ENCODE measurements at places on chromosomes 2 and 18.

DNA sequence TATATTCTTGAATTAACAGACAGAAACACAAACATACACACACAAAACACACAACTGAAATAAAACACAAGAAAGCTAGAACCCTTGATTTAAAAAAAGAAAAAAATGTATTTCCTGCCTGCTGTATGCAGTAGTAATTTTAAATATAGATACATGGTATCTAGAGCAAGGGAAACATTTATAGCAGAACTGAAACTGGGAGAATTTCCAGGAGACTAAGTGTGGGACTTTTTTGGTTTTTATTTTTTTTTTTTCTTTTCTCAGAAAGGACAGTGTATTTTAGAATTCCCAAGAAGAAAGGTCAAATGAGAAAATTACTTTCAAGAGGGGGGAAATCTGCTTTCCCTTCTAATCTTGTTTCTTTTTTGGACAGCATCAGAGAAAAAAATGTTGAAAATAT, 558.9 kb upstream of the PKDCC start:
- no peak for DNase-seq

DNA sequence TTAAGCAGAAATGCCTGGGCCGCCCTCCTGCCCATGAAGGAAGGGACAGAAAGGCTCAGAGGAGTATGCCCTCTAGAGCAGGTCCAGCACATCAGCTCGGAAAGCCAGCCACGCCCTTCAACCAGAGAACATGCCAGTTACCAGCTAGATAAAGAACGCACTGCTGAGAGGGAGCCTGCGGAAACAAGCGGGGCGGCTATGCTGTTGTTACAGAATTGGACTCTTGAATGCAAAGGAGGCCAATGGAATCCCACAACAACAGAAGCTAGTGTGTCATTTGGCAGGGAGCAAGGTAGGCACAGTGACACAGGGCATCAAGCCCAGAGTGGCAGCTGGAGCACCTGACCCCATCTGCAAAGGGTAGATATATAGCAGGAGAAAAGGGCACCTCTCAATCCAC, 242.9 kb upstream of the ID2 start:
- no peak for DNase-seq

DNA sequence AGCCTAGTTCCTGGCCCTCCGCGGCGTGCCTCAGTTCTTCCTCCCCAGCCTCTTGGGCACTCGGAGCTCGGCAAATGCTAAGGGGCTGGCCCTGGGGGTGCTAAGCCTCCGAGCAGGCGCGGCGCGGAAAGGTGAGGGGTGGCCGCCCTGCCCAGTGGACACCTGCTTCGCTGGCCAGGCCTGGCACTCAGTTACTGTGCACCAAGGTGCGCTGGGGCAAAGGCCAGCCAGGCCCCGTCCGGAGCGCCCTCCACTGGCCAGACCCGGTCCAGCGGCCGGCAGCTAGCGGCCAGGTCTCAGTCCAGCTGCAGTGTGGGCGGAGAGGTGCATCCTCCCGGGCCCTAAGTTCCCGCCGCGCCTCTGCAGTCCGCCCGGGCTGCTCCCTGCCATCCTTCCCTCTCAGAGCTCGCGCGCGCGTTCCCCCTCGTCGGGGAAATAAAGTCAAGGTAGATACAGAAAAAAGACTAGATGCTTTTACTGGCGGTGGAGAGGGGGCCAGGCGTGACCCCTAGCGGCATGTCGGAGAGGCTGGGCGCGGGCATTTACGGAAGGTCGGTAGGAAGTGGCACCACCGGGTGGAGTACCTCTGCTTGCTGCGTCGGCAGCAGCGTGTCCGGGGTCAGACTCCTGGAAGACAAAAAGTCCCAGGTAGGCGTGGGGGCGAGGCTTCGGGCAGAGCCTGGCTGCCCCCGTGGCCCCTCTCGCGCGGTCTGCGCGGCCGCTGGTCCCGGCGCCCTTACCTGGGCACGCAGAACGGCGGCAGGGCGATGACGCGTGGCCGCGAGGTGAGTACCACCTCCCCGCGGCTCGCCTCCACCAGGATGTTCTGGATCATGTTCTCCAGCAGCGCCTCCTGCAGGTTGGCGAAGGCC, 9.4 kb upstream of the CRYBA2 start:
- DNase-seq = peak; percentile 66

DNA sequence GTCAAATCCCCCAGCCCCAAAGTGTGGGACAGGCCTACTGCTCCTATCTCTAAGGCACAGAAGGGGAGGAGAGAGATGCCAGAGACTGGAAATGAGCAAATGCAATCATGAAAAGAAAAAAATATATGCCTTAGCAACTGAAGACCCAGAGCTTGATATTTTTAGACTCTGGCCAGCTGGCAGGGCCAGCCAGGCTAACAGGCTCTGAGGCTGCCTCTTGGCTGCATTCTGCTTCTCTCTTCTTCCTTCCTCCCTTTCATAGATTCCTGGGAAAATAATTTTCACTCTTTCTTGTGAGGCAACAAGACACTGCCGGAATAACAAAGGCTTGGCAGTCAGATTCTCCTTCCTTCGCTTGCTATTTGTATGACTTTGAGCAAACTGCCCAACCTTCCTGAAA, 209.1 kb downstream of the RAD51AP2 start:
- no peak for DNase-seq

DNA sequence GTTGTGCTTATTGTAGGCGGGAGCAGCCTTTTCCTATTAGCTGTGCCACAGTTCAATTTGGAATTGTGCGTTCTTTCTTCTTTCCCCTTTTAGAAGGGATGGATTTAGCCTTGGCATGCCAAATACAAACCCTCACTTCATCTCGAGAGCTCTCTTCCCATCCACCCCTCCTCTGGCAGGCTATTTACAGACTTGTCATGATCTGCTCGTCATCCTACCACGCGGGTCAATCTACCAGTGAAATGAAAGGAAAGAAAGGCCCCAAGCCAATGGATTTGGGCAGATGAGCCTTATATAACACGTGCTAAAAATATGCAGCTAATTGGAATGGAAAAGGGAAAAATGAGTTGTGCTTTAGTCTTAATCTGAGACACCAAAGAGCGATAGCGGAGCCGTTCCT, 277.5 kb downstream of the PRKCE start:
- no peak for DNase-seq

DNA sequence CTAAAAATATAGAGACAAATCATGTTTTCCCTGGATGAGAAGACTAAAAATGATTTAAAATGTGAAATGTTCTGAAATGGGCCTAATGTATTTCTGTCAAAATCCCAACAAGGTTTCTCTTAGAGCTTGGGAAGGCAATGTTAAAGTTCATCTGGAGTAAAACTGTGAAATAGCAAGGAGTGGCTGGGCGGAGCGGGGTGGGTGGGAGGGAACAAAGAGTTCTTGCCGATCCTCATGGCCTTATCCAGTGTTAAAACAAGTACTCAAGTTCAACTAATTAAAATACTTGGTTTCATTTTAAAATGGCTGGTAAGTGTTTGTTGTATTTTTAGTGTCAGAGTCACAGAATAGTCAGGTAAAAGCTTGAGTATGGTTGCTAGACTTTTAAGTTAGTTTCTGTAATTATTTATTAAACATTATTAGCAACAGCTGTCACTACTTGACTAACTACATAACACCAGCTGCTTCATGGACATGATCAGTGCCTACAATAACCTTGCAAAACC, 87.3 kb downstream of the RTN4 start:
- DNase-seq = no peak

- no peak for DNase-seq
Observed at GRCh38 chr2:119668546-119668945, 10.5 kb upstream of the TMEM177 start.

DNA sequence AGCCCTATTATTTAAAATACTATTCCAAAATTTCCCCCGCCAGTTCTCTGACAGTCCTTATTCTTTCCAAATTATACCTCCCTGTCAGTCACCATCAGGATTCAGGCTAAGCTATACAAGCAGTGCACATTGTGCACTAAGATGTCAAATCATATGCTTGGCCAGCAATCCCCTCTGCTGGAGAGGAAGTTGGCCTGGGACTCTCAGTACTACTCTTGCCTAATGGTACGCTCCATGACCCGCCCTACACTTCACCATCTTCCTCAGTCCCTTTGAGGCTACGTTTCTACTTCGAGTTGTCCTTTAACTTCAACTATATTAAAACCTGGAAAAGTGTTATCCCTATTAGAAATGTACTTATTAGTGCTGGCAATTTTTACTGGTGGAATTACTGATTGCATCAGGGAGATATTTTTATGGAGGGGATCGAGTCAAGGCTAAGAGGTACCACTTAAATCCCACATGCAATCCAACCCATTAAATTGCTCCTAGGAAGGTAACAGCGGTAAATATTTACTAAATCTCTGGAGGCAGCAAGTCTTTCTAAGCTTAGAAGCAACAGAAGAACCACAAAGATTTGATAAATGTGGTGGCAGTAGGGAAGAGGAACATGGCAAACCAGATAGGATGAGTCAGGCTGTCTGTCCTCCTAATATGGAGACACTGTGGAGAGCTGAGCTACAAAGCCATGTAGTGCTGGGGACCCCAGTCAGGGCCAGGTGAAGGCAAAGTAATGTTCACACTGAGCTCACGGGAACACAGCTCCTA, 2.7 kb downstream of the USP40 start:
- no peak for DNase-seq
